ENCODE measurements at places on chromosomes 2 and 18.

DNA sequence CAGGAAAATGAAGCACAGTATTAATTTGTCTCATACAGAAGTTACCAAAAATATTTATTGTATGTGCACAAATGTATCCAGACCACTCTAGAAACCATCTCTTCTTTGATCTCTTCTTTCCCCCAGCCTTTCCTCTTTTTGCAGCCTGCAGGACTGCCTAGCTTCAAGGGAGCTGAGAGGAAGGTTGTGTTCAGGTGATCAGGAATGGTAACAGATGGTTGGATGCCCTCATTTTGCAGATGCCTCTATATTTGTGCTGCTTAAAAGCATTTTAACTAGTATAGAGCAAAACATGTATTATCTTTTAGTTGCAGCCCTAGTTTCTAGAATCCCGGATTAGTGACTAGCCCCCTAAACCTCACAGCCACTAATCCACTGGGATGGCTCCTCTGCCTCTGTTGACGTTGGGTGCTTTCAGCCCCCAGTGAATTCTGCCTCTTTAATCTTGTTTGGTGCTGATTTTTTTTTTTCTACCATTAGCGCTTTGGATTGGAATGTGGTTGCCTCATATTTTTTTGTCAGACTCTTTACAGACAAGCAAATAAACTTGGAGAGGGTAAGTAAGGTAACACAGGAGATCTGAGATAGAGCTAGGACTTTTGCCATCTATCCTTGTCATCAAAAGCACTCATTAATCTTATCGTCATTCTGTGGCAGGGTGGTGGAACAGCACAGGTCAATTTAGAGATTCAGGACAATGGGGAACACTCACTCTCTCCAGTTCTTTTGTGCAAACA, 103.8 kb upstream of the NDUFV2 start:
- no peaks in the 10 kb centered on the region for H3K36me3 ChIP-seq
- no peak overlapping the region for H3K4me3 ChIP-seq
- no peak for DNase-seq

GRCh38 chr18:23587220-23587642, 925 bp upstream of the NPC1 start:
- peaks cover 2% of the 10 kb centered on the region for H3K27me3 ChIP-seq
- H3K36me3 ChIP-seq = no peaks in the 10 kb centered on the region

- no peaks in the 10 kb centered on the region for H3K27me3 ChIP-seq
- H3K36me3 ChIP-seq = no peaks in the 10 kb centered on the region
- no peak overlapping the region for H3K27ac ChIP-seq
- H3K4me1 ChIP-seq = no peaks in the 10 kb centered on the region
- H3K4me3 ChIP-seq = no peak overlapping the region
These were observed 47.7 kb downstream of the NCOA1 start for GRCh38 chr2:24538720-24539119.

DNA sequence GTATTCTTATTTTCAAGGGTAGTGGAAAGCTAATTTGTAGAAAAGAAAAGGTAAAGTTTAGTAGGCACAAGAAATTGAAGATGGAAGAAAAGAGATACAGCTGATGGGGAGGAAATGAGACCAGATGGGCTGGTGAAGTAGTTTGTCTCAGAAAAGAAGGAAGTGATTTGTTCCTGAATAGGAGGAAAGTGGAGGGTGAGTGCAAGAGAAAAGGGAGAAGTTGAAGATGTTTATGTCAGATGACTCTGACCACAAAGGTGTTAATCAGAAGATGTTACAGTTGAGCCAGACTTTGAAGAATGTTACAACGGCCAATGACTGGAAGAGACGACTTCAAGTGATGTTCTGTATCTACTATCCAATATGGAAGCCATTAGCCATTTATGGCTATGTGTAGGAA, 21.2 kb downstream of the ZSCAN30 start:
- H3K27ac ChIP-seq = no peak overlapping the region
- no peak for DNase-seq
- no peaks in the 10 kb centered on the region for H3K27me3 ChIP-seq

Measured in neuronal stem cell (in vitro differentiated cells).